ENCODE measurements at places on chromosomes 16 and 17.

- no peak for DNase-seq
Observed at GRCh38 chr17:81123052-81124048, 42.0 kb upstream of the PVALEF start.

DNA sequence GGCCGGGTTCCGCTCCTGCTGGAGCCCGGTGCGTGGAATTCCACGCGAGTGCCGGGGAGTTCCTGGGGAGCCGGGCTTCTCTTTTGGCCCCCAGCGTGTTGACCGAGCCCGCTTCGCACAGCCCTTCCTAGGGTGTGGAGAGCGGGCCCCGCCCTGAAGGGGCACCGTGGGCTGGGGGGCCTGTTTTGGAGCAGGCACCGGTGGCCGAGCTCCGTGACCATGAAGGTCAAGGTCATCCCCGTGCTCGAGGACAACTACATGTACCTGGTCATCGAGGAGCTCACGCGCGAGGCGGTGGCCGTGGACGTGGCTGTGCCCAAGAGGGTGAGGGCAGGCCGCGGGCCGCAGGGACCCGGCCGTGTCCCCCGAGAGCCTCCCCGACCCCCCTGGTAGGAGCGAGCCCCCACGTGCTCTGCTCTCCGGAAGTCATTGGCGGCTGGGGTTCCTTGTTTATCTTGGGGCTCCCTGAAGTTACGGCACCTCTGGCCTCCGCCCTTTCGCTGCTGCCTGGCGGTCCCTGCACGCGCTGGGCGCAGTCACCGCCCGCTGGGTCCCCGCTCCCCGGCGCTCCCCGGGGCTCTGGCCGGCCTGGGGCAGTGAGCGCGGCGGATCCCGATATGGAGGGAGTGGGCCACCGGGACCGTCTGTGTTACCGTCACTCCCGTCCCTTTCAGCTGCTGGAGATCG lies 528 bp downstream of the HAGHL start:
- no peak for DNase-seq

DNA sequence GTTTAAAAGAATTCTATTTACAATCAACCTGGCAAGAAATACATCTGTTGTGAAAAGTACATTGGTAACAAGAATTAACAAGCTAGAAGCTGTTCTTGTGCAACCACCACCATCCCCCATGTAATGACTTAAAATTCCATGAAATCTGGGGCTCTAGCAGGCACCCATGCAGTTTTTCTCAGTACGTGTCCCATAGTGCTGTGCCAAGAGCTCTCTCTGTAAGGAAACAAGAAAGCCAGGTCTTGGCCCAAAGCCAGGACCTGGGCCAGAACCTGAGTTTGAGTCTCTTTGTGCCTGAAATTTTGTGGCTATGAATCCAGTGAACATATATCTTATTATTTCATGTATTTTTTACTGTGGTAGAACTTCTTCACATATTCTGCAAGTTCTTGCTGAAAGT lies 46.6 kb downstream of the NUP93 start:
- DNase-seq, result peak; percentile 20

DNA sequence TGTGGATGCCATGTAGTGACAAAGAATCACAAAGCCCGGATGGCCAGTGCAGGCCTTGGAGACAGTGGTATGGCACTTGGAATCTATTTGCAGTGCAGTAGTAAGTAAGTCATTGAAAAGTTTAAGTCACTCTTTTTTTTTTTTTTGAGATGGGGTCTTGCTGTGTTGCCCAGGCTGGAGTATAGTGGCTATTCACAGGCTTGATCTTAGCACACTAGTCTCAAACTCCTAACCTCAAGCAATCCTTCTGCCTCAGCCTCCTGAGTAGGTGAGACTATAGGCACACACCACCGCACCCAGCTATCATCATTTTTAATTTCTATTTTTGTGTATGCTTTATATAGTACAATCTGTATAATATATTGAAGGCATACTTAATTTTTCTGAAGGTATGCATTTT lies 4.3 kb upstream of the PLSCR3 start:
- no peak for DNase-seq

DNA sequence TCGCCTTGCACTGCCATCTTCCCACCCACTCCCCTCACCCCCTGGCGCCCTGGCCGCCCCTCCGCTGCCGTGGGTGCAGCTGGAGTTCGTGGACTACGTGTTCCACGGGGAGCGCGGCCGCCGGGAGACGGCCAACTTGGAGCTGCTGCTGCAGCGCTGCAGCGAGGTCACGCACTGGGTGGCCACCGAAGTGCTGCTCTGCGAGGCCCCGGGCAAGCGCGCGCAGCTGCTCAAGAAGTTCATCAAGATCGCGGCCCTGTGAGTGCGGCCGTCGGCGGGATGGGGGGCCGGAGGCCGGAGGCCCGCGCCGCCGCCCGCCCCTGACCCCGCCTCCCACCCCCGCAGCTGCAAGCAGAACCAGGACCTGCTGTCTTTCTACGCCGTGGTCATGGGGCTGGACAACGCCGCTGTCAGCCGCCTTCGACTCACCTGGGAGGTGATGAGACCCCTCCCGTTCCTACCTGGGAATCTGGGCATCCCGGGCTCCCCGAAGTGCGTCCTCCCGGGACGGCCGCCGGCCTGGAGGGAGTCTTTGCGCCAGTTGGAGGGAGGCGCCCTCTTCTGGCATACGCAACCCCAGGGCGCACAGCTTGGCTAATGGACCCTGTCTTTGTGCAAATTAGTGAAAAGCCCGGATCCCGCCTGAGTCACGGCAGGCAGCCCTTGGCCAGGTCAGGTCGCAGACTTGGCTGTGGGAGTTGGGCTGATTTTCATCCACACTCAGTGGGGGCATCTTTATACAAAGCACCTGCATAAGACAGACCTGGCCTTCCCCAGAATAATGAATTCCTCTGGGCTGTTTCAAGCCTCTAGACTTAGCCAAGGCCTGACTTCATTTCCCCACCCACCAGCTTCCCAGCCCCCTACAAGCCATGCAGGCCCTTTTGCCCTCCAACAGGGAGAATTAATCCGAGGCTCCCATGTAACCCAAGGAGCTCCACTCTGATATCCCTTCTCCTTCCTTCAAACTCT lies 14.3 kb downstream of the RAPGEFL1 start:
- peak; percentile 29 for DNase-seq

- DNase-seq, result no peak
Observed at GRCh38 chr17:7717756-7718350, 309 bp downstream of the DNAH2 start.

- no peak for DNase-seq
Observed at GRCh38 chr16:56411624-56412023, 13.7 kb downstream of the AMFR start.

DNA sequence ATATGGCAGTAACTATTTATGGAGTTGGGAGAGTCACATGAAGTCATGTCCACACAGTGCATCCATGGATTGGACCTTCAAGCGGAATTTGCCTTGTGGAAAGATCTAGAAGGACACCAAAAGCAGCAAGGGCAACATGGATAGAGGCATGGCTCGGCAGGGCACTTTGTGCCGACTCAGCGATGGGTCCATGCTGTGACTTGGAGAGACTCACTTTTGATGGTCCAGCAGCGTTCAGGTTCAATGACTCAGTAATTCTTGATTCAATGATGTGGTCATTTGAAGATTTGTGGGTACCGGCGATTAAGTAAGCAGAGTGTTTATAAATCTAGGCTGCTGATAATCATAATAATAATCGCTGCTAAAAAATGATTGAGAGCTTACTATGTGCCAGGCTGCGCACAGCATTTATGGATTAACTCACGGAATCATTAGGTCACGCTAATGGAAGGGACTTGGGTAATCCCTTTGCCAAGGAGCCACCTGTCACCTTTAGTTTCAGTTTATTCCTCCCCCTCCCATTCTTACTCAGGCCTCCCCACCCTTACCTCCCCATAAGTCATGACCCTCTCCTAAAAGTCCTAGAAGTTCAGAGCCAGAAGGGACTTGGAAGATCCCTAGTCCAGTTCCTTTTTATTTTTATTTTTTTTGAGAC lies 127.5 kb upstream of the CRHR1 start:
- DNase-seq, result no peak

GRCh38 chr17:49696233-49696761 lies 11.5 kb downstream of the SLC35B1 start:
- no peak for DNase-seq

GRCh38 chr17:73503560-73503959 lies 140.7 kb downstream of the SDK2 start:
- no peak for DNase-seq

GRCh38 chr17:66506641-66507040 lies 204.2 kb downstream of the PRKCA start:
- DNase-seq, result no peak

DNA sequence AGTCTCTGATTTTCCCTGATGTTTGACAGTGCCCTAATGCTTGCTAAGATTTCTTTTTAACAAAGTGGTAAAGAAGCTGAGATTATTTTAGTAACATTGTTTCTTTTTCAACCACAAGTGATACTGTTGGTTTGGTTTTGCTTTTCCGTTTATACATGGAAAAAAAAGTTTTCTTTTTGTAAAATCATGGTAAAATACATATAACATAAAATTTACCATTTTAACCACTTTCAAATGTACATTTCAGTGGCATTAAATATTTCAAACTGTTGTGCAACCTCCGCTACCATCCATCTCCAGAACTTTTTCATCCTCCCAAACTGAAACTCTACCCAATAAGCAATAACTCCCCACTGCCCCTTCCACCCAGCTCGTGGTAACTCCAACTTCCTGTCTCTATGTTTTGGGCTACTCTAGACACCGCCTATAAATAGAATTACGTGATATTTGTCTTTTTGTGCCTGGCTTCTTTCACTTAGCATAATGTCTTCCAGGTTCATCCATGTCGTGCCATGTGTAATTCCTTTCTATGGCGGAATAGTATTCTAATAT lies 4.6 kb downstream of the CIITA start:
- no peak for DNase-seq

- no peak for DNase-seq
Observed at GRCh38 chr17:40932608-40933007, 4.8 kb downstream of the KRT23 start.

GRCh38 chr17:38444151-38444550 lies 15.9 kb downstream of the ARHGAP23 start:
- DNase-seq, result no peak
